ENCODE measurements at places on chromosomes 12 and 14. TPM values are rescaled to one million over a fixed set of nuclear protein-coding genes. Genes with fewer than 3 reads are reported as not detected.
A peak's percentile ranks its signal among the peaks of the same experiment; 100 is the strongest.

DNA sequence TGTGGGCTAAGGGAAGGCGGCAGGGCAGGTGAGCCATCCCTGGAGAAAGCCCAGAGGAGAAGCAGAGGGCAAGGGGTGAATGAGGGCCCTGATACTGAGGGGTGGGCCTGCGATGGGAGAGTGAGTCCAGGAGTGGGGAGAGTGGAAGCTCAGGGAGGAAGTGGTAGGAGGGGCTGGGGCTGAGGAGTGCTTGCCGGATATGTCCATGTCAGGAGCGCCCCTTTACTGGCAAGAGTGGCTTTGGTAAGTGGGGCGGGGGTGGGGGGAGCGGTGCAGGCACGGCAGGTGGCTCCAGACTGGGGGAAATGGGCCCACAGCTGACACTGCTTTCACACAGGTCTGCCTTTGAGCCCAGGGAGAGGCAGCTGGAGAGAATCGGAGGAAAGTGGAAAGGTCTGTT, 86.4 kb upstream of the GPR68 start:
- no peak for DNase-seq
- H3K4me3 ChIP-seq = no peak overlapping the region
- H3K4me1 ChIP-seq = peaks cover 62% of the 10 kb centered on the region
- H3K27me3 ChIP-seq = no peaks in the 10 kb centered on the region
- peaks cover 81% of the 10 kb centered on the region for H3K36me3 ChIP-seq

KLHDC1 gene
- 6.3 TPM for total RNA-seq

- H3K36me3 ChIP-seq = no peaks in the 10 kb centered on the region
- H3K4me1 ChIP-seq = no peaks in the 10 kb centered on the region
- H3K4me3 ChIP-seq = no peak overlapping the region
- no peaks in the 10 kb centered on the region for H3K27me3 ChIP-seq
- no peak for DNase-seq
These were observed 66.7 kb downstream of the GALNT16 start for GRCh38 chr14:69326611-69327010.

- H3K4me1 ChIP-seq = no peaks in the 10 kb centered on the region
- H3K27ac ChIP-seq = no peak overlapping the region
- no peak overlapping the region for H3K4me3 ChIP-seq
- DNase-seq = no peak
These were observed 88.8 kb downstream of the ANO6 start for GRCh38 chr12:45304514-45305178.

- H3K4me1 ChIP-seq = no peaks in the 10 kb centered on the region
- H3K27me3 ChIP-seq = no peaks in the 10 kb centered on the region
- DNase-seq = no peak
- no peak overlapping the region for H3K4me3 ChIP-seq
- no peaks in the 10 kb centered on the region for H3K36me3 ChIP-seq
These were observed 137.3 kb downstream of the SNAPC1 start for GRCh38 chr14:61899497-61899896.

DNA sequence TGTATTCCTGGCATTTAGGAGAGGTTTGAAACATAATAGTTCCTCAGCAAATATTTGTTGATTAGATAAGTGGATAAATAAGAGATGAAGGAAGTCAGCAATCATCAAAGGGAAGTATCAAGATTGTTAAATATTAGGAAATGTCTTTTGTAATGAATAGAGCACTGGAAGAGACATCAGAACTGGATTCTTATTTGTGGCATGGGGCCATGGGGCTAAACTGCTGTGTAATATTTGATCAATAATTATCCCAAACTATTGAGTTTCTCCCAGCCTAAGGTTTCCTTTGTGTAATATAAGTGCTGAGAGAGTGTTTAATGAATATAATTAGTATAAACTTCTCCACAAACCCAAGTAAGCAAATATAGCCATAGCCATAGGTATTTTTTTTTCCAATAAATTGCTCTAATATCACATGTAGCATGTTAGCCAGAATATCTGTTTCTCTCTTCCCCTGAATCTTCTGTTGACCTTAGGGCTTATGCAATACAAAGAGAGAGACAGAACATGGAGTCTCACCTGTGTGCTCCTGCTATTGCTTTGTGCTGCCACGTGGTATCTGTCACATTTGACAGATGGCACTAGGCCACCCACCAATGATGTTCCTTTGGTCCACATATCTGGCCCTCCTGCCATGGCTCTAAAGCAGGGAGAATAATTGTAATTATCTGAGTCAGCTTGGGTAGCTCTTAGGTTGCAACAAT, 658.7 kb downstream of the SOX5 start:
- no peak overlapping the region for H3K27ac ChIP-seq
- H3K36me3 ChIP-seq = no peaks in the 10 kb centered on the region
- DNase-seq = no peak
- no peaks in the 10 kb centered on the region for H3K27me3 ChIP-seq
- H3K4me3 ChIP-seq = no peak overlapping the region

DNA sequence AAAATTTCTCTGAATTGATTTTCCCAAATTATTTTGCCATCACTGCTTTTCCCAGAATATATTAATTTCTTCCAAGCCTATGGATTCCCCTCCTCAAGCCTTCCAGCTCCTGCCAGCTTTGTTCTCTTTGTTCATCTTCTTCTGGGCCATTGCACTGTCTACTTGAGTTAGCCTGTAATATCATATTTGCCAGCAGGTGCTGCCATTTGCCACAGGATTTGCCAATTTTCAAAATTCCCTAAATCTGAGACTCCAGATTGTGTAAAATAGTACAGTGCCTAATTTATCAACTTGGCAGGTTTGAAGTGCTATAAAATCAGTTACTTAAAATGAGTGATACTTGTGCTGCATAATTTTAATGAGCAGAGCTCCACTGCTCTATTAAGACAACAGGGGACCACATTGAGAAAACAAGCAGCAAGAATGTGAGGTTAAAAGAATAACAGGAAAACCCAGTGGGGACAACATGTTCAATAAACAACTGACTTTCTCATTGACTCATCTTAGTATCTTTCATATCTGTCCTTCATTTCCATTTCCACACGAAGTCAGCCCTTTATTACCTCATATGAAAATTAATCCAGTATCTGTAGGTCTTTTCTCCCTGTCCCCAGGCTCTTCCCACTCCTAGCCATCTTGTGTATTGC, 84.6 kb upstream of the CCDC196 start:
- no peak for DNase-seq
- no peaks in the 10 kb centered on the region for H3K4me1 ChIP-seq
- H3K36me3 ChIP-seq = no peaks in the 10 kb centered on the region

DNA sequence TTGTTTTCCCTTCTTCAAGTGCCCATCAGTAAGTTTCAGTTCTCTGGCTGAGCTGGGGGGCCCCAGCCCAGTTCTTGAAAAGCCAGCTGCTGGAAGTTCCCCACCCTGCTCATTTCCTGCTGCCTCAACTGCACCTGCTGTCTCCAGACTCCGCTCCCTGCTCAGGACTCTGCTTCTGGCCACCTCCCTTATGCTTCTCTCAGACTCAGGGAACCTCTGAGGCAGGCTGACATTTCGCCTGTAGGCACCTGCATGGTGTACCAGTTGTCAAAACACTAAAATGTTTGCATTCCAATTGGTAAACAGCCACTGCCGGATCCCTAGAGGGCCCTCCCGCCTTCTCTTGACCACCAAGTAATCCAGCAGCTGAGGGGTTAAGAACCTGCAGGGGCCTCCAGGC, 136.5 kb upstream of the VRK1 start:
- H3K4me3 ChIP-seq = no peak overlapping the region
- DNase-seq = no peak
- no peaks in the 10 kb centered on the region for H3K4me1 ChIP-seq
- H3K27me3 ChIP-seq = peaks cover 10% of the 10 kb centered on the region

- no peak overlapping the region for H3K4me3 ChIP-seq
- no peaks in the 10 kb centered on the region for H3K4me1 ChIP-seq
- no peaks in the 10 kb centered on the region for H3K27me3 ChIP-seq
- no peak overlapping the region for H3K27ac ChIP-seq
- H3K36me3 ChIP-seq = no peaks in the 10 kb centered on the region
- DNase-seq = no peak
These were observed 606.1 kb downstream of the SLC16A7 start for GRCh38 chr12:60201891-60202290.

- H3K27ac ChIP-seq = no peak overlapping the region
- no peak for DNase-seq
- H3K4me3 ChIP-seq = no peak overlapping the region
These were observed 46.8 kb downstream of the ACACB start for GRCh38 chr12:109163167-109163566.

GRCh38 chr12:89525305-89525823, 483 bp downstream of the POC1B start:
- H3K27ac ChIP-seq = peak overlapping the region; percentile 96
- DNase-seq = peak; percentile 71
- H3K4me1 ChIP-seq = peaks cover 25% of the 10 kb centered on the region
- peaks cover 5% of the 10 kb centered on the region for H3K36me3 ChIP-seq
- no peaks in the 10 kb centered on the region for H3K27me3 ChIP-seq

DNA sequence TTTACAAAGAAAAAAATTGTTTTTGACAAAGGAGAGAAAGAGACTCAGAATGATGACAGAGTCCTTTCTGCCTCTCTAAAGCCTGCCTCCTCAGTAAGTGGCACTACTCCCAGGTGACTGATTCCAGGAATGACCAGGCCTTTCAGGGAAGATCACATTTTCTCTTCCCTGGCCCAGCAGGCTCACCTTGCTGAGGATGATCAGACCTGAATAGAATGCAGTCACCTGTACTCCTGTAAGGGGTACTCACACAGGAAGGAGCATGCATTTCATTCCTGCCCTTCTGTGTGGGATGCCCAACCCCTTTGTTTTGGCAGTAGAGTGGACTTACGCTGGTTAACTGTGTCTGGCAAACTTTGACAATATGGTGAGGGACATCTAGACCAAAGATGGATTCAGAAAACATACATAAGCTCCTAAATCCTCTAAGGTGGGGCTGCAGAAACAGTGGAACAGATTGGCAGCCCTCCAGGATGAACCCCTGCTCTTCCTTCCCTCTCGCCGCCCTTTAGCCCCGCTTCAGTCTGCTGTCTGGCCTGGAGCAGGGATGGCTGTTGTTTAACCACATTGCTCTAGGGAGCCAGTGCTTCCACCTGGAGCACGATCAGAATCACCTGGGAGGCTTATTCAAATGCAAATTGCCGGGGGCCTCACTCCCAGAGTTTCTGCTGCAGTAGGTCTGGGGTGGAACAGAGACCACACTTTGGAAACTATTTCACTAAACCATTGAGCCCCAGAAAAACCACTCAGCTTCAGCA, 29.8 kb downstream of the ERG28 start:
- H3K36me3 ChIP-seq = no peaks in the 10 kb centered on the region
- no peak overlapping the region for H3K4me3 ChIP-seq
- no peak overlapping the region for H3K27ac ChIP-seq
- no peaks in the 10 kb centered on the region for H3K27me3 ChIP-seq
- H3K4me1 ChIP-seq = no peaks in the 10 kb centered on the region
- no peak for DNase-seq

DNA sequence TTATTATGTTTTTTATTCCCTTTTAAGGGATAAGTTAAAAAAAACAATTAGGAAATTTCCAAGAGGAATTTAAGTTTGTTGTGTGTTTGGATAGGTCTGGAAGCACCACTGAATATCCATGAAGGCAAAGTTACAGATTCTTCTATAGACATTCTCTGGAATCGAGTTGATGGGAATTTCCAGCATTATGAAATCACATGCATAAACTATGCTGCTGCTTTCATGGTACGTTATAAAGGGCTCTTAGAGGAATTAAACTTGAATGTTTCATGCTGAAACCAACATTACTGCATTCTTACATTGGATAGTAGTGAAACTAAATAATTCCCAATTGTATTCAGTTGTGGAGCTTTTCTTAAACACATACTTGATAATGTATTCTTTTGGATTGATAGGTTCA, 21.5 kb upstream of the PTPRQ start:
- DNase-seq = no peak
- no peaks in the 10 kb centered on the region for H3K27me3 ChIP-seq
- no peak overlapping the region for H3K27ac ChIP-seq

LRP1-AS gene
- not detected for total RNA-seq

DNA sequence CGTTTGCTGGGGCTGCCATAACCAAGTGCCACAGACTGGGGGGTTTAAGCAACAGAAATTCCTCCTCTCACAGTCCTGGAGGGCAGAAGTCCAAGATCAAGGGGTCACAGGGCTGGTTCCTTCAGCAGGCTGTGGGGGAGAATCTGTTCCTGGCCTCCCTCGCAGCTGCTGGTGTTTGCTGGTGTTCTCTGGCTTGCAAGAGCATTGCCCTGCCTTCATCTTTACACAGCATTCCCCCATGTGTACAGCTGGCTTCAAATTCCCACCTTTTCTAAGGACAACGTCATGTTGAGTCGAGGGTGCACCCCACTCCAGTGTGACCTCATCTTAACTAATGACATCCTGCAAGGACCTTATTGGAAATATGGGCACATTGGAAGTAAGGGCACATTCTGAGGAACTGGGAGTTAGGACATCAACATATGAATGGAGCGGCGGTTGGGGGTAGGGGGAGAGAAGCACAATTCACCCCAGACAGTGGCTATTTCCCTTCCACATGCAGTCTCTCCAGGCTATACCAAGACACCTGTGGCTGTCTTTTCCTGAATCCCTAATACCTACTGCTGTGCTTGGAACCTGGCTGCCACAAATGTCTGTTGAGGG, 123.6 kb downstream of the FOXN3 start:
- H3K36me3 ChIP-seq = peaks cover 5% of the 10 kb centered on the region
- no peak overlapping the region for H3K4me3 ChIP-seq
- no peaks in the 10 kb centered on the region for H3K27me3 ChIP-seq
- H3K27ac ChIP-seq = no peak overlapping the region

DNA sequence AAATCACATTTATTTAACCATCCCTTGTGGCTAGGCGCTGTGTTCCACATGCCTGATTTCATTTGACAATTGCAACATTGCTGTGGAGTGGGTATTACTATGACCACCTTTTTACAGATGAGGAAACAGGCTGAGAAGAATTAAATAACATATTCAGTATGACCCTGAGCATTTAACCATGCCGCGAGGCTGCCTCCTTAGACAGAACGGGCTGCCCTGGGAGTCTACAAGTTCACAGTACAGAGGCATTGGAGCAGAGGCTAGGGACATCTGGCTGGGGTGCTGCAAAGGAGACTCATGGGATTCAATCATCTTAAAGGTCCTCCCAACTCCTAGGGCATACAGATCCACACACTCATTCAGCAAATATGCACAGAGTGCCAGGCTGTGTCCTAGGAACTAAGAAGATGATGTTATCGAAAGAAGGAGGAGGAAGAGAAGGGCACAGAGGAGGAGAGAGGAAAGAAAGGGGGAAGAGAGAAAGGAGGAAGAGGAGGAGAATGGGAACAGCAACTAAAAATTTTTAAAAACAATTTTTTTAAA, 164.7 kb upstream of the CCND2 start:
- H3K36me3 ChIP-seq = no peaks in the 10 kb centered on the region
- H3K27me3 ChIP-seq = no peaks in the 10 kb centered on the region
- DNase-seq = no peak
- no peak overlapping the region for H3K4me3 ChIP-seq

IRAK3 gene
- total RNA-seq = 9.9 TPM

GRCh38 chr12:57730336-57731067, 8.0 kb downstream of the AGAP2 start:
- DNase-seq = no peak
- peaks cover 86% of the 10 kb centered on the region for H3K36me3 ChIP-seq
- no peaks in the 10 kb centered on the region for H3K4me1 ChIP-seq
- H3K4me3 ChIP-seq = no peak overlapping the region
- no peaks in the 10 kb centered on the region for H3K27me3 ChIP-seq

CLEC4E gene
- total RNA-seq = 9.1 TPM
